ENCODE measurements at places on chromosomes 1 and 21. TPM values are rescaled to one million over a fixed set of nuclear protein-coding genes. Genes with fewer than 3 reads are reported as not detected.

THRAP3 gene
- 152 TPM for total RNA-seq

SELL gene
- 517 TPM for total RNA-seq

THEM5 gene
- total RNA-seq = not detected

HSPA13 gene
- 37.3 TPM for total RNA-seq

SPRR5 gene
- total RNA-seq = not detected

FGR gene
- 0.14 TPM for total RNA-seq

GBP2 gene
- total RNA-seq = 131 TPM

STX12 gene
- 24.5 TPM for total RNA-seq

UMODL1 gene
- total RNA-seq = 0.09 TPM

AIRE gene
- total RNA-seq = 3.0 TPM

SRSF11 gene
- 191 TPM for total RNA-seq

STIL gene
- total RNA-seq = 40.7 TPM

ACKR1 gene
- not detected for total RNA-seq

LIN28A gene
- total RNA-seq = not detected

CSF3R gene
- total RNA-seq = 1.2 TPM

C8A gene
- not detected for total RNA-seq

SAMD13 gene
- total RNA-seq = 0.36 TPM

CELA3A gene
- total RNA-seq = not detected

FAM110D gene
- not detected for total RNA-seq

SLC37A1 gene
- total RNA-seq = 10.1 TPM

STUM gene
- not detected for total RNA-seq

GALE gene
- total RNA-seq = 25.3 TPM

ELAPOR1 gene
- 5.9 TPM for total RNA-seq

MIXL1 gene
- total RNA-seq = not detected

SLC30A2 gene
- total RNA-seq = not detected

IGFN1 gene
- total RNA-seq = not detected

COL16A1 gene
- not detected for total RNA-seq

MOB3C gene
- total RNA-seq = 19.3 TPM

EMC1 gene
- 40.4 TPM for total RNA-seq

TBX19 gene
- 2.5 TPM for total RNA-seq

NKAIN1 gene
- total RNA-seq = not detected
